Stimulated activated CD8-positive, alpha-beta memory T cell treated with anti-CD3 and anti-CD28 coated beads, Interleukin-2, amount 100 ng/mL, for 48 hours (primary cell): ENCODE measurements at places on chromosomes 5 and 9.

GRCh38 chr9:120261419-120261818, 318.5 kb downstream of the CDK5RAP2 start:
- DNase-seq: no peak

GRCh38 chr5:151651997-151652645, 34.6 kb downstream of the SPARC start:
- DNase-seq: peak; percentile 22

DNA sequence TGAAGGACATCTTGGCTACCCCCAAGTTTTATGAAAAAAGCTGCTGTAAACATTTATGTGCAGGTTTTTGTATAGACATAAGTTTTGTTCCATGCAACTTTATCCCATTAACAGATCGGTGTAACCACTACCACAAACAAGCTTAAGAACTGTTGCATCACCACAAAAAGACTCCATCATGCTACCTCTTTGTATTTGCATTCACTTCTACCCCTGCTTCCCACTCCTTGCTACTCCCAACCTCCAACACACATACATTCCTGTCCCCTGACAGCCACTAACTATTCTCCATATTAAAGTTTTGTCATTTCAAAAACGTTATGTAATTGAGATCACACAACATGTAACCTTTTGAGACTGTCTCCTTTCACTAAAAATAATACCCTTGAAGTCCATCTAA, 57.8 kb upstream of the LHFPL2 start:
- no peak for DNase-seq

- no peak for DNase-seq
Observed at GRCh38 chr5:61327760-61328753, 4.0 kb upstream of the ZSWIM6 start.

GRCh38 chr9:115615821-115616665, 498.1 kb upstream of the TNC start:
- DNase-seq: no peak

- no peak for DNase-seq
Observed at GRCh38 chr9:130681769-130682420, 11.7 kb upstream of the EXOSC2 start.

- no peak for DNase-seq
Observed at GRCh38 chr9:22036866-22037626, 27.9 kb upstream of the CDKN2B start.

- DNase-seq: no peak
Observed at GRCh38 chr9:83520292-83520691, 17.9 kb downstream of the FRMD3 start.

DNA sequence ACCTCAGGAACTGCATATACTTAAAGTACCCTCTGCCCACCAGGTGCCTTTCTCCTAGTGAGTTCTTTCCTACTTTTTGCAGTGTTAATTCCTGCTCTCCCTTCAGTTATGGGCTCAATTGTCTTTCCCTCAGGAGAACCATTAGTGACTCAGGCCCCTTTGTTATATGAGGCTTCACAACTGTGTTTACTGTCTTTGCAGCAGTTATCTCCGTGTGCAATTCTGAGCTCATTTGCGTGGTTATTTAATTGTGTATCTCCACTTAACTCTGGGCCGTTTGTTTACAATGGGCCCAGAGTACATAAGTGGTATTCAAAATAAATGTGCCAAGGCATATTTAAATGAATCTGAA, 9.6 kb downstream of the FBXO38 start:
- DNase-seq: no peak

DNA sequence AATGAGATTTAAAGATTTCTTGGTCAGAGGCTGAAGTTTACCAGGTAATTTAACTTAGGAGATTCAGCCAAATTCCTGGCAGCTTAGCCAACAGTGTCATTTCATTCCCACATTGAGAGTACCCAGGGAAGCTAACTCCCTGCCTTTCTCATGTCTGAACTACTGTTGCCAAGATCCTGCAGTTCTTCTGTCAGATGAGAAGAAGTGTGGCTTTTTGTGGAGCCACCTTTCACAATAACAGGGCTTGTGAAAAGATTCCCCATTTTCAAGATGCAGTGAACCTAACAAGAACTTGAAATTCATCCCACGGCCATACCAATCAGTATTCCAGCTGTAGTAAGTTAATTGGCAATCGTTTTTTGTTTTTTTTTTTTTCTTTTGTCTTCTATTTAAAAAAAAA, 176.4 kb downstream of the XRCC4 start:
- no peak for DNase-seq

GRCh38 chr9:114446672-114447450, 58.4 kb downstream of the WHRN start:
- no peak for DNase-seq

- no peak for DNase-seq
Observed at GRCh38 chr9:8680157-8680556, 880.6 kb upstream of the DMAC1 start.

DNA sequence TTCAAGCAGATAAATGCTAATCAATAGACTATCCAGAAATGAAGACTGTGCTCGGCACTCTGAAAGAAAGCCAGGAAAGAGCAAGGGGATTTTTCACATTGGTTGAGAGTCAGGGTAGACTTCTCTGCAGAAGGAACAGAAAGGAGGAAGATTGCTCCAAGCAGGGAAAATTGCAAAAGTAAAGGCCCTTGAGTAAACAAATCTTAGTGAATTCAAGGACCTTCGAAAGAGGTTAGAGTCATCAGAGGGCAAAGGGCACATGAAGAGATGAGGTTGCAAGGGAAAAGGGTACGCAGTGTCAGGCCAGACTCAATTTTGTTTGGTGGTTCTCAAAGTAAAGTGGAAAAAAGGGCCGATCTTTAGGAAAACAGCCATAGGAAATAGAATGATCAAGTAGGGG, 157.6 kb upstream of the RAI14 start:
- no peak for DNase-seq

DNA sequence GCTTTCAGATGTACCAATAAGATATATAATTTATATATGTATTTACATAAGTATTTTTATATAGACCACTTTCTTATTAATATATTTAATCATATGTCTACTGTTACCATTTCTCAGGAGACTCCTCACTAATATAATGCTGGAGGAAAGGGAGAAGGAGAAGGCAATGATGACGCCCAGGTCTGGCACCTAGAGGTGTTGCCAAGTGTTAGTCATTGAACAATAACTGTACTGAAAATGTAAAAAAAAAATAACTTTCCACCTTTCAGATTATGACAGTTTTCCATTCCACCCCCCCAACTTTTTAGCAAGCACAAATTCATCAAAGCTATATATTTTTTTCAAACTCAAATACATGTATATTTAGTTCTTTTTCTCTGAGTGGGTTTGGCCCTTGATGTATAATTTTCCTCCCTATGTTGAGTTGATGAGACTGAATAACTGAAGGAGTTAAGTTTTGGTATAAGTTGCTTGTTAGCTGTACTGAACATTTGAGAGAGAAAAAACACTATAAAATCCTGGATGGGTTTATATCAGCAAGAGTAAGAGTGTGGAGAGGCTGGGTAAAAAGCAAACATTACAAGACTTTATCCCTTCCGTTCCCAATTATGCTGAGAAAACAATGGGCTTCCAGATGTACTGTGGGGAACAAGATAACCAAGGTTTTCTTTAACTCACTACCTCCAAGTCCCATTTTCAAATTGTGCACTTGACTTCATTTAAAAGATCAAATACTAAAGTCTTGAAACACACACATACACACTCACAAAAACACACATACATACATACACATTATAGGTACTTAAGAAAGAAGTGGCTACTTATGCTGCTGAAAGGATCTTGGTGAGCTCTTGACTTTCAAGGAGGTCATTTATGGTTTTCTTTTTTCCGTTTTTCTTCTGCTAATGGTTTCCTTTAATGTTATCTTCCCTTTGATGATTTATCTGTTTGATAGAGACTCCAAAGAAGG, 142.8 kb upstream of the IFNE start:
- no peak for DNase-seq

DNA sequence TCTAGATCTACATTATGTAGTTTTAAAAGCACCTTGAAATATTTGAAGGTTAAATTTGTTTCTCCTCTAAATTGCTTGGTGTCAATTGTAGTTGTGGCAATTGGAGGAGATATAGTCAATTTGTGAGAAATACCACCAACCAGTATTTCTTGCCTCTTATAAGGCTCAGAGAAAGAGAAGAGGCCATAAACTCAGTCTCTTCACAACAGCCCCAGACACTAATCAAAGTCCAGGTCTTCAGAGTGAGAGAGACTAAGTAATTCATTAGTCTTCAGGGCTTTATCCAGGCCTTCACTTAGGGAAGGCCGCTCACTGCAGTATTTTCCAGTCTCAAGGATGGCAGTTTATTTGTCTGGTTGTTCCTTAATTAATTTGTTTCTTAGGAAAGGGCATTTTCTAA, 168.0 kb upstream of the RGMB start:
- DNase-seq: no peak

DNA sequence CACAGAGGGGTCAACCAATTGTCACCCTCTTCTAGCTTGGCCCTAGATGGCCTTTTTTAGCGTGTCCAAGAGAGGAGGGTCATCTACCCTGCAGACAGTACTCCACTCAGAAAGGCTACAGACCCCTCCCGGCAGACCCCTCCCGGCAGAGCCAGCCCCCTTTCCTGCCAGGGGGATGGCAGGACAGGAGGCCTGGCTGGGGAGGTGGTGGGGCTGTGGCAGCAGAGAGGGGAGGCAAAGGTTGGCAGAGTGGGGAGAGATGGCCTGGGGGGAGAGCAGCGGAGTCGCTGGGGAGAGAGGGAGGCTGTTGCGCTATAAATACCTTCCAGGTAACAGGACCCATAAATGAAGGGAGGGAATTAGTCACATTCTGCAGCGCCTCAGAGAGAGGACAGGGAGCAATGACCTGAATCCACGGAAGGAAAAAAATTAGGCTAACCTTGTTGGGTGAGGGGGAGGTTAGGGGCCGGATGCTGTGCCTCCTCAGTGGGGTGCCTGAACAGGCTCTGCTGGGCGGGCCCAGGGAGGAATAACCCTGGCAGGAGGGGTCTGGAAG, 32.9 kb upstream of the PSD2 start:
- no peak for DNase-seq

DNA sequence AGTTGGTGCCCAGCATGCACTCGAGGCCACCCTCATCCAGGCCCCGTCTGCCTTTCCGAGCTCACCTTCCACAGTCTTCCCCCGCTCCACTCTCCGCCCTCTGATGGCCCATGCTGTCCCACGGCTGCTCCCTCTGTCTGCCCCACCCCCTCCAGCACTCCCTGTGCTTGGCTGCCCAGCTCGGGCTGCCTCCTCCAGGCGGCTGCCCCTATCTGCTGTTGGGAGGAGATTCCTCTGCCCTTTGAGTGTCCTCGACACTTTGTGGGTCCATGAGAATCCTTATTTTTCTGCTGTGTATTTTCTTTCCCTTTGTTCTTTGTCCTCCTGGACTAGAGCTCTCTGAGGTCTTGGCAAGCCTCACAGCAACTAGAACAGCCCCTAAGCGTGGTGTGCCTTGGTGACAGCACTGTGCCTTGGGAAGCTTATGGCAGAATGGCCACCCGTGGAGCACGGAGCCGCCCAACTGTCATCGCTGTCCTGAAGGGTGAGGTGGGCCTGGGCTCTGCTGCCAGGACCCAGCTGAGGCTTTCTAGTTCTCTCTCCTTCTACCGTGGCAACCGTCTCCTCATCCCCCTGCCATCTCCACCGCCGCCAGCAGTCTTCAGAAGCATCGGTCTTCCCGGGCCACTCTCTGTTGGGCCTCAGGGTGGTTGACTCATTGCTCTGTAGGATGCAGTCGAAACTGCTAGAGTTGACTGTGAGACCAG, 5.2 kb downstream of the NTMT1 start:
- no peak for DNase-seq

DNA sequence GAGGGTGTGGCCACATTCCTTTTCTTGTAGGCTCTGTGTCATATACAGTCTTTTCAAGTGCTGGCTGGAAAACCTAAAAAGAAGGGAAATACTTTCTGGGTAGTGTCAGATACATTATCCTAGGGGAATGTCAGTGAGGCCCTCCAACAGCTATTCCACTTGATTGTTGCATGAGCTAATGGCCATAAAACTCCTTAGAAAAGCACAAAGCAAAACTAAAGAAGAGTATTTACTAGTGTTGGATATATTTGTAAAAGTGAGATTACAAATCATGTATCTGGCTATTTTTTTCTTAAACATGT, 829 bp downstream of the ANXA1 start:
- no peak for DNase-seq

- no peak for DNase-seq
Observed at GRCh38 chr9:89483592-89484474, 14.1 kb downstream of the SEMA4D start.

DNA sequence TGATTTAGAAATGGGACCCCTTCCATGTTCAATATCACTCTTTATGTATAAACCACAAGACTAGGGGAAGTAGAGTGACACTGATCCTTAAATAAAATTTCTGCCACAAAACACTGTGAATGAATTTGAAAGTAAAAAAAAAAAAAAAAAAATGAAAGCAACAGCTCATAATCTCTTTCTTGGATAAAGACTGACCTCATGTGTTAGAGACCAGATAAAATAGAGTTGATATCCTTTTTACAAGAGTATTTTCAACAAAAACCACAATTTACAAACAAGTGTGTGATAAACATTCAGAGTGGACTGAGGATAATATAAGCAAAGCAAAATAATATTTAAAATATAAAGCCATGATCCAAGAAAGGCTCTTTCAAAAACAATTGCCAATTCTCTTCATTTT, 180.2 kb downstream of the FBXL17 start:
- DNase-seq: no peak

DNA sequence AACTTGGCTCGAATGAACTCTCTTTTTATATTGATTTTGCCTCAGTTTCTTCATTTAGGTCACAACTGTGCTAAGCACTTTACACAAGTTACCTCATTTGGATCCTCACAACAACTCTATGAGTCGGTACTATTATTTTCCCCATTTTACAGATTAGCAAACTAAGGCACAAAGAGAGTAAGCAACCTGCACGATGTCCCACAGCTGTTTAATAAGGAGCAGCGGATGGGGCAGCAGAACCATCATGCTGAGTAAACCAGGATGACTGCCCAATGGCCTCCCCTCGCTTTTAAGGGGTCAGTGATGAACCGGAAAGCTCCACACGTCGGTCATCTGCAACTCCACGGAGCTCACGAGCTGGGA, 607 bp downstream of the PRELID2 start:
- DNase-seq: no peak

GRCh38 chr5:144298658-144299057, 128.0 kb downstream of the KCTD16 start:
- DNase-seq: no peak

- no peak for DNase-seq
Observed at GRCh38 chr5:134603059-134603458, 29.6 kb downstream of the SAR1B start.

GRCh38 chr9:91391818-91392217, 30.1 kb upstream of the AUH start:
- DNase-seq: no peak
